HT1080 (cell line): ENCODE measurements at places on chromosomes 6 and 20. TPM values are rescaled to one million over a fixed set of nuclear protein-coding genes. Genes with fewer than 3 reads are reported as not detected.

LGSN gene
- not detected in 2 replicates for total RNA-seq

TXNDC5 gene
- 338 and 359 TPM in 2 replicates for total RNA-seq

ATG5 gene
- total RNA-seq: 39.7 and 44.9 TPM in 2 replicates

ULBP2 gene
- 11.6 and 12.2 TPM in 2 replicates for total RNA-seq

ECT2L gene
- not detected in 2 replicates for total RNA-seq

PRDM13 gene
- not detected in 2 replicates for total RNA-seq

GRCh38 chr6:34055223-34055933 lies 90.5 kb downstream of the GRM4 start:
- peak; percentile 64 for DNase-seq

DNA sequence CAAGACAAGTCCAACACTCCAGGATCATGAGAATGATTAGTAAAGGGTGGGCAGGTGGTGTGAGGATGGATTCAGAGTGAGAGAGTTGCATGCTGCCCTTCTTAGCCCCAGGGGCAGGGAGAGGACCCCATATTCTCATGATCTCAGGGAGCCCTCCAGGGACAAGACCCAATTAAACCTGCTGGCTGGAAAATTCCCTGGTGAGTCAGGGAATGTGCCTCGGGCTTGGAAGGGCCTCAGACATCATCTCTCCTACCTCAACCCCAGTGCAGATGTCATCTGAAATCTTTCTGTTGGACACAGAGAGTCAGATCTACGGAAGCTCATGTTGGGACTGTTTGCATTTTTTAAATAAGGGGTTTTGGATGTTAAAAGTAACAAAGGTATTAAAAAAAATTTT lies 9.2 kb upstream of the SIRPD start:
- peak; percentile 7 for DNase-seq

DNA sequence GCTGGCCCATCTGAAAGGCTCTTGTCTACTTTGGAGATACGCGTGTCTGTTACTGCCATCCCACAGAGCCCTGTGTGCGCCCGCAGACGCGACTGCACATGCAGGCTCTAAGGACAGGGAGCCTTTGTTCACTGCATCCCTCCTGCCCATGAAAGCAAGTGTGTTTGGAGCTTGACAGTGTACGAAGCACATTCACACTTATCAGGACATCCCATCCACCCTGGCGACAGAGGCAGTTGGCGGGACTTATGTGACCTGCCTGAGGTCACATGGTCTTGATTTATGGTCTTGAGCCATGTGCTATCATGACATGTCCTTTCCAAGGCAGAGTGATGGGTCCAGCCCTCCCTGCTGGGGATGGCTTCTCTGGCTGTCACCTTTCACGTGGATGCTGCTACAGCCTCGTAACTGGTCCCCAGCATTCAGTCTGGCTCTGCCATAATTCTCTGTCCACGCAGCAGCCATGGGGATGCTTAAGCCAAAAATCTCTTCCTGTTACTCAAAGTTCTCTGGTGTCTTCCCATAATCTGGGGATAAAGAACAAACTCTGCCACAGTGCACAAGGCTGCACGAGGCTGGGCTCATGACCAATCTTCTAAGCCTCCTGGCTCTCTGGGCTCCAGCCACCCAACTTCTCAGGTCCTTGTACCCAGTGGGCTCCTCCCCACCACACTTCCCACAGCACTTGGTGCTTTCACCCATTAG lies 36.3 kb upstream of the FAM83D start:
- no peak for DNase-seq

GRCh38 chr6:159090530-159091480 lies 46.0 kb upstream of the TAGAP start:
- no peak for DNase-seq

GRCh38 chr20:840858-841567 lies 7.5 kb downstream of the FAM110A start:
- DNase-seq: no peak

- no peak for DNase-seq
These were observed 6.4 kb upstream of the PNPLA1 start for GRCh38 chr6:36263390-36264000.

DNA sequence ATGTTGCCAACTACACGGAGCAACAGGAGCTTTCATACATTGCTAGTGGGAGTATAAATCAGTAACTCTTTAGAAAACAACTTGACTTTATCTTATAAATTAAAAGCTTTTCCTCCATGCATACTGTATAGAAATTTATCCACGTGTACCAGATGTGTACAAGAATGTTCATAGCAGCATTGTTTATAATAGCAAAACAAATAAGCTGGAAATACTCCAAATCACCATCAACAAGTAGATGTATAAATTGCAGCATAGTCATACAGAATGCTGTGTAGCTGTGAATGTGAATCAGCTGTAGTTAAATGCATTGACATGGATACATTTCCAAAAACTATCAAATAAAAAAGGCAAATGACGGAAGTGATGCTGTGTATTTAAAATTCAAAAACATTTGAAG lies 6.0 kb downstream of the PSMF1 start:
- DNase-seq: no peak

- DNase-seq: no peak
These were observed 12.6 kb upstream of the ADA start for GRCh38 chr20:44664131-44664530.

DNA sequence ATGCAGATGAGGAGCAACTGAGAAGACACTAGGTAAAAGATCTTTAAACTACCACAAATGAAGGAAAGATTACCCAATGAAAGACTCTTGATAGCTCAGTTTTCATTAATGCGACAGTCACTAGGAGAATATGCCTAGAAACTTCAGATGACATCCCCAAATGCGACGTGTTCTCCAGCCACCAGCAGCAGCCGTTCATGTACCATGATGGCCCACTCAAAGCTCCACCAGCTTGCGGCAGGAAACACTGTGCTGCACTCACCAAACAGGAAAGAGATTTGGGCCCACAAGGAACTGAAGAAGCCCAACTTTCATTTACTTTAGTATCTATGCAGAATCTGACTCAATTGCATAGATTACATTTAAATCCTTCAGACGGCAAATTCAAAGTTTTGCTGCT lies 7.5 kb downstream of the DIDO1 start:
- DNase-seq: no peak

GRCh38 chr6:155272353-155273232 lies 8.8 kb downstream of the CLDN20 start:
- no peak for DNase-seq

GRCh38 chr6:142822383-142822782 lies 122.6 kb downstream of the HIVEP2 start:
- DNase-seq: no peak
